ENCODE measurements at places on chromosomes 5 and 9. TPM values are rescaled to one million over a fixed set of nuclear protein-coding genes. Genes with fewer than 3 reads are reported as not detected.

DNA sequence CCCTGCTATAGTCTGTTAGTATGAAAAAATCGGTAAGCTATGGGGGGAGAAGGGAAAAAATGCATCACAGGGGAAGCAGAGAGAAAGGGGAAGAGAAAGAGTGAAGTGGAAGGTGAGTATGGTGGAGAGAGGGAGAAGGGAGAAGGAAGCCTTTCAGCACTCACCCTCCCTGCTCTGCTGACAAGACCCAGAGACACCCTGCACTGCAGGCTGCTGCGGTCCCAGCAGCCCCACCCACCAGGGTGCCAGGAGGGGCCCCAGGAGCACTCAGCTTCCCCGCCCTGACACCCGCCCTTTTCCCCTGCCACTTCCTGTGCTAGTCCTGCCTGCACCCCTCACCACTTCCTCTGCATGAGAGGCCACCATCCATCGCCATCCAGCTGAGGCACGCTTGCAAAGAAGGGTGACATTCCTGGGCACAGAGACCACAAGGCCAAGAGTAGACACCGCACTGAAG lies 12.7 kb downstream of the STK10 start:
- peak; percentile 94 for DNase-seq

- DNase-seq, result no peak
Measured at GRCh38 chr5:179211631-179212030, 133.6 kb downstream of the ADAMTS2 start.

ADAMTS19 gene
- total RNA-seq, result 0.75 TPM

MOB3B gene
- total RNA-seq, result 34.6 TPM

ALDH1B1 gene
- total RNA-seq, result 58.1 TPM
